Activated CD4-positive, alpha-beta T cell treated with anti-CD3 and anti-CD28 coated beads, Interleukin-2, amount 50 U/mL, for 1 hour (primary cell): ENCODE measurements at places on chromosomes 7 and 10.
A peak's percentile ranks its signal among the peaks of the same experiment; 100 is the strongest.

- no peak for DNase-seq
Measured at GRCh38 chr7:30206942-30207341, 72.2 kb downstream of the MTURN start.

DNA sequence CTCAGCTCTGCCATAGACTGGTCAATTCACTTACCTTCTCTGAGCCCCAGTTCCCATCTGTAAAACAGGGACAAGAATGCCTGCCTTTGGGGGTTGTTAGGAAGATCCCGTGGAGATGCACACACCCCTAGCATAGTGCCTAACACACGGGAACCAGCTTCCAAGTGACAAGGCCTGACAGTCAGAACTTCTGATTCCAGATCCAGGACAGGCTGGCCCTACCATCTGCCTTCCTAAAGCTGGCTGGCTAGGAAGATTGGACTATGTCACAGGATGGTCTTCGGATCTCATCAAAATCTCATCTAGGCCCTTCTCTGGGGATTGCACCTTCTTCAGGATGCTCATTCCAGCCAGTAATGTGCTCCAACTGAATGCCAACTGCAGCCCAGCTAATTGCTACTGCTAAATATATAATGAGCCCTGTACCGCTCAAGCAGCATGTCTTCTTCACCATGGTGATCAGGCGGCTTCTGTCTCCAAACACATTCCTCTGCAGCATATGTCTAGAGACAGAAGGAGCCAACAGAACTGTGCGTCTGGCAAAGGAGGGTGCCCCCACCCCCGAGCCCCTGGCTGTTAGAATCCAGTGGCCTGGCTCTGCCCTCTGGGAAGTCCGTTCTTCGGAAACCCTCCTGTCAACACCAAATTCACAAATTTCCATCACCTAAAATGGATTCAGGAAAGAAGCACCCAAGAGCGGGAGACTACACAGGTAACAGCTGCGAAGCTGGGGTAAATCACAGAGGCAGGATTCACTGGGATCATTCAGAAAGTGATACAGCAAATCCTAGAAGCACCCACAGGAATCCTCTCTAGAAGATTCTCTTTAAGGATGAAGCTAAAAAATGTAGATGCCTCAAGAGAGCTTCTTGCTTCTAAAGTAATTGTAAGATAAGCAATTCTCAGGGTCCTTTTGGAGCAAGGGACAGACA lies 142.1 kb upstream of the EEPD1 start:
- no peak for DNase-seq

GRCh38 chr10:119502209-119502608 lies 40.3 kb downstream of the RGS10 start:
- peak; percentile 84 for DNase-seq

GRCh38 chr7:118082506-118082905 lies 101.5 kb upstream of the LSM8 start:
- no peak for DNase-seq

- no peak for DNase-seq
Measured at GRCh38 chr7:146150153-146150552, 33.6 kb downstream of the CNTNAP2 start.

DNA sequence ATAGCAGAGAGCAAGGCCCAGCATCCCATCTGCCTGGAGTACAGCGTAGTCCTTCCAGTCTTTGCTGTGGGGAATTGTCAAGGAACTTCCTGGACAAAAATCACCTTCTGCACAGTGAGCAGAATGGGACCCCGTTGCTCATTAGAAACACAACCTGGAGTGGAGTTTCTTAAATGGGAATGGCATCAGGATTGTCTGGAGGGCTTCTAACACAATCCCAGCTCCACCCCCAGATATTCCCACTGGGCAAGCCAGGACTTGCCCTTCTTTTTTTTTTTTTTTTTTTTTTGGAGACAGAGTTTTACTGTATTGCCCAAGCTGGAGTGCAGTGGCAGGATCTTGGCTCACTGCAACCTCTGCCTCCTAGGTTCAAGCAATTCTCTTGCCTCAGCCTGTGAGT lies 356.4 kb downstream of the GALNT17 start:
- DNase-seq = no peak

DNA sequence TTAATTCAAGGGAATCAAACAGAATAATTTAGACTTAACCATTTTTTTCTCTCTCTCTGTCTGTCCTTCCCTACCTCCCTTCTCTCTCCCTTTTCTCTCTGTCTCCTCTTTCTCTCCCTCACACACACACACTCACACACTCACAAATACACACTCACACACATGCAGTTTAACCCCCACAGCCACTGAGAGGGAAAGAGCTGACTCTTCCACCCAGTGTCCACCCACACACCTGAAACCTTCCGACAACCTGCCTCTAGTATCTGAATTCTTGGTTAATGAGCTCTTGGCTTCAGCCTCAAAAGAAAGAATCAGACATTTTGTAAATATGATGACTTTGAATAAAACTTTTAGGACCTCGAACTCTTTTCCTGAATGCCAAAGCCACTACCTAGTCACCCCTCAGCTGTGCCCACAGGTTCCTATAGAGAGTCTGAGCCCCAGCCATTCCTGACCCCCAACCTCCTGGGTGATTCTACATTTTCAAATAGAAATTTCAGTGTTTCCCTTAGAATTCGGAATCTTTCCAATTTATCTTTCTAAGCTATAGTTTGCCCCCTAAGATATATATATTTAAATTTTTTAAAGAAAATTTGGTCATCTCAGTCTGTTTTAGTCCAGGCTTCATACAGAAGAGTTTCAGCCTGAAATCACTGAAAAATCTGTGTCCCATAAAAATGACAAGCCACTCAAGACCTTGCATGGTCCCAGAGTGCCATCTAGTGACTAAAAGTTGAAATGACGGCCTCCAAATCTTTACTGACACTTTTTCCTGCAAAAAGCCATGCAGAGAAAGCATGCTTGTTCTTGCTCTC lies 202.8 kb downstream of the IPMK start:
- no peak for DNase-seq

GRCh38 chr7:93245525-93246432 lies 13.6 kb downstream of the VPS50 start:
- DNase-seq = no peak

GRCh38 chr7:78967046-78967445 lies 486.4 kb downstream of the MAGI2 start:
- DNase-seq = no peak

DNA sequence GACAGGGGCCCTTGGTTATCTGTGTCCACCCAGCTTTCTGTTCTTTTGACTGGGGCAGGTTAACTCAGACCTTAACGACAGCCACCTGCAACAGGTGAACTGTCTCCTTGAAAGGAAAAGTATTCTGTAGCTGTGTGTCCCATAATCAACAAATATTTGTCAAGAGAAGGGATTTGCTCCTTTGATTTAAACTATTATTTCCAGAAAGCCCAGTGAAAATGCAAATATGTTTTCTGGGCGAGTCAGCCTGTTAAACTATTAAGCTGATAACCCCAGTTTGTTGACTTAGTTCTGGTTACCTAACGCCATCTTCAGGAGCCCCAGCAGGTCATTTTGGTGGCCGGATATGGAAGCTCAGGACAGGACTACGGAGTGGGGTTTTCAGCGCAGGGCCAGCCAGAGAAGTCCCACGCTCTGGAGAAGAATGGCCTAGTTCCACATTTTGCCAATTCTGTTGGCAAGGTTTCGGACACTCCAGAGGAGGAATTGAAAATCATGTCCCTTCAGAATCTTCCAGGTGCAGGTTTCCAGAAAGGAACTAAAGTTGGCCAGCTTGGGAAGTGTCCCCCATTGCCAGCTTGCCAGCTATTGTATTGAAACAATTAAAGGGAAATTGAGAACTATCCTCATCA lies 54.5 kb downstream of the ADRA2A start:
- no peak for DNase-seq

GRCh38 chr10:112649006-112649821 lies 202.2 kb downstream of the VTI1A start:
- DNase-seq = no peak

DNA sequence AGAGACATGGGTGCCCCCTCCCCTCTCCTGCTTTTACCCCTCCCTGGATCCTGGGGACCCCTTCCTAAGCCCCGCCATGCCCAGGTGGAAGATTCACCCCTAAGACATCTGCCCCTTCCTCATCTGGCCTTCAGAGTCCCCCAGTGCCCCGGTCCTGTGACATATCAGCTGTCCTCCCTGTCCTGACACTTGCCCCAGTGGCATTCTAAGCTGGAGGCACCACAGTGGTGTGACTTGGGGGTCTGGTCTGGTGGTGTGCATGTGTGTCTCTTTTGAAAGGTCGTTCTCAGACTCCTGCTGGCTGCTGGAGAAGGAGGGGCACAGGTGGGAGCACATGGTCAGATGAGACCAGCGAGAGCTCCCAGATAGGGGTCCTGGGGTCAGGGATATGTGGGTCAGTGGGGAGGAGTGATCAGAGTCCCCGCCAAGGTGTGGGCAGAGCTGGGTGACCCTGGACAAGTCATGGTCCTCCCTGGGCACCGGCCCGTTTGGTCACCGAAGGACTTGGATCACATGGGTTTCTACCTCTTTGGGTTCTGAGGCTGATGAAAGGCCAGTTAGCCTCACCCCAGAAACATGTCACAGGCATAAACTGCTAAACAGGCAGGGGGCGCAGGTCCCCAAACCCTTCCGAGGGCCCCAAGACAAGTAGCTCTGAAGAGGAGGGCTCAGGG lies 645 bp upstream of the TFR2 start:
- DNase-seq = no peak

DNA sequence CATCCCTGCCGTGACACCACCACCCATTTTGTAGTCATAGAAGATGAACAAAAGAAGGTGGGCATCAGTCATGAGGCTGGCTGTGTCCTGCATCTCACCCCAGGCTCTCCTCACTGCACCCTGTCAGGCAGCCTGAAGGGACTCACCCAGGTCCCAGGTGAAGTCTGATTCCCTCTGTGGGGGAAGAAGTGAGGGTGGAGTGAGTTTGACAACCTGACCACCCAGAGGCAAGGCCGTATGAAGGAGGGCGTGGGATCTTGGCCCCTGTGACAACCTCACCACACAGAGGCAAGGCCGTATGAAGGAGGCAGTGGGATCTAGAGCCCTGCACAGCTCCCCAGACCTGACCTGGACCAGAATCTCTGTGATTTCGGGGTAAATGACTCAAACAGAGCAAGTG lies 152.5 kb downstream of the DIP2C start:
- no peak for DNase-seq

- DNase-seq = peak; percentile 34
Measured at GRCh38 chr10:79400146-79401004, 45.0 kb downstream of the ZCCHC24 start.

- DNase-seq = no peak
Measured at GRCh38 chr7:67654642-67655041, 658.0 kb downstream of the TYW1 start.

GRCh38 chr7:94182721-94183120 lies 178.6 kb upstream of the BET1 start:
- DNase-seq = no peak

- no peak for DNase-seq
Measured at GRCh38 chr7:111076205-111076604, 14.7 kb upstream of the LRRN3 start.

GRCh38 chr10:30562787-30563186 lies 66.8 kb downstream of the LYZL2 start:
- no peak for DNase-seq

DNA sequence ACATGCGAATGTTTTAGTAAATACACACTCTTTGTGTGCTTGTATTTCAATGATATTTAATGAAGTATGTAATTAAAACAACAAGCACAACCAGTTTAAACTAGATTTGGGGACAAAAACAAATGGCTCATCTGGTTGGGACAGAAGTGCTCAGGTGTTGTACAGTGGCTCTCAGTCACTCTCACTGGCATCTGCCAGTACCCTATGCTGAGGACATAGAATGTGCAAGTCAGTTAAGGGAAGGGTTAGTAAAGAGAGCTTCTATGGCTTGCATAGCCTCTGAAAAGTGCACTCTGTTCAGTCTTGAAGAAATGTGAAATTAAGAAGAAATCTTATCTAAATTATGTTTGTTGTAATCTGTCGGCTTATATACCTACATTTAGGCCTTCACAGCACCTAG lies 183.0 kb downstream of the LRRC4 start:
- DNase-seq = no peak

GRCh38 chr7:105389088-105389650 lies 448 bp upstream of the SRPK2 start:
- peak; percentile 13 for DNase-seq

GRCh38 chr7:10918093-10918590 lies 55.5 kb upstream of the PHF14 start:
- DNase-seq = no peak

- no peak for DNase-seq
Measured at GRCh38 chr10:70832852-70833528, 17.2 kb downstream of the SGPL1 start.

DNA sequence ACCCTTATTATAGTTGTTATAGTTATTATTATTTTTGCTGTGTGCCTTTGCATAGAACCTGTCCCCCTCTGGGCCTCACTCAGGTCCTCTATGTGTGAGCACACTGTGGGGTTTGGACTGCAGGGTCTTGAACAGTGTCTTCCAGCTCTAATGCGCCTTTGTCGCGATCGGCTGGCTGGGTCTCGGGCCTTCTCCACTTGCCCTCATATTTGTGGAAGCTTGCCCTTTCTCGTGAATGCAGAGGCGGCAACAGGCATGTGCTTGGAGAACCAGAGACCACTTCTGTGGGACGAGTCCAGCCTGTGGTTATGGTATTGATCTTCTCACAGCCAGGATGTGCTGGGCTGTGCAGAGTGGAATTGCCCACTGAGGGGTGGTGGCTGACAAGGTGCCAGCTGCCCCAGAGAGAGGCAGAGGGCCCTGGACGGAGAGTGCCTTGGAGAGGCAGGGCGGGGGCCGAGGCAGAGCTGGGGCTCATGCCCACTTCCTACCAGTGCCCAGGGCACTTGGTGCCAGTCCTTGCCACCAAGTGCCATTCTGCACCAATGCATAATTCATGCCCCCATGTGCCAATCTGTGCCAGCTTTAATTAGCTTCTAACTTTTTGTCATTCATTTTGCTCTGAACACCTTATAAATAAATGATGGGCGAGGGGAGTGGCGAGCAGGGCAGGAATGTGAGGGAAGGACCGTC lies 6.8 kb upstream of the CDH23 start:
- no peak for DNase-seq

- DNase-seq = no peak
Measured at GRCh38 chr7:94095316-94096009, 91.3 kb upstream of the BET1 start.

GRCh38 chr7:102287111-102287980 lies 678 bp downstream of the SH2B2 start:
- DNase-seq = no peak

GRCh38 chr10:101817337-101818118 lies 716 bp downstream of the OGA start:
- DNase-seq = peak; percentile 30
